ENCODE measurements at places on chromosomes 2 and 18.

DNA sequence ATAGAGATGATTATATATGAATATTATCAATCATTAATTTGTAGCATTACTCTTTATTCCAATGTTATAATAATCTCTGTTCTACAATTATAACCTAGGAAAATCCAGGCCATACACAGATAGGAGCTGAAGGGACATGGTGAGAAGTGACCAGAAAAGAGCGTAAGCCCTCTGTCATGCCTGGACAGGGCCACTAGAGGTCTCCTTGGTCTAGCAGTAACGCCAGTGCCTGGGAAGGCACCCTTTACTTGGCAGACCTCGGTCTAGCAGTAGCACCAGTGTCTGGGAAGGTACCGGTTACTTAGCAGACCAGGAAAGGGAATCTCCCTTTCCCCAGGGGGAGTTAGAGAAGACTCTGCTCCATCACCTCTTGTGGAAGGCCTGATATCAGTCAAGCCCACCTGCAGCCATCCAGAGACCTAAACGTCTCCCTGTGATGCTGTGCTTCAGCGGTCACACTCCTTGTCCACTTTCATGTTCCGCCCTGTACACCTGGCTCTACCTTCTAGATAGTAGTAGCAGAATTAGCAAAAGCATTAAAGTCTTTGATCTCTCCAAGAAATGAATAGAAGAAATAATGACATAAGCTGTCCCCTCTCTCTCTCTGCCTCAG lies 447.5 kb upstream of the FSIP2 start:
- no peak for DNase-seq

DNA sequence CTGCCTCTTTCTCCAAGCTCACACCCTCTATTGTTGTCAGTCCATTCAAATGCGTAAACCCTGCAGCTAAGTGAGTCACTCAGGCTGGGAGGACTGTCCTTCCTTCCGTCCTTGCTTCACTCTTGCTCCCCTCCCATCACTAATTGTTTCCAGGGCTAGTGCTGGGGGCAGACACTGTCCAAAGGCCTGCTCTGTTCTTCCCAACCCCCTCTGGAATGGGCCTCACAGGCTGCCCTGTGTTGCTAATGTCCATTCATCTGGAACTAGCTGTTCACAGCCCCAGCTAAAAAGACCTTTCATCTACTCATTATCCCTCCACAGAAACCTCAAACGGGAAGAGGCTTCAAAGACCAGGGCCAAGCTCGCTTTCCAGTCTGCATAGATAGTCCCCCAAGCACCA lies 31.9 kb upstream of the NRP2 start:
- DNase-seq, result no peak

DNA sequence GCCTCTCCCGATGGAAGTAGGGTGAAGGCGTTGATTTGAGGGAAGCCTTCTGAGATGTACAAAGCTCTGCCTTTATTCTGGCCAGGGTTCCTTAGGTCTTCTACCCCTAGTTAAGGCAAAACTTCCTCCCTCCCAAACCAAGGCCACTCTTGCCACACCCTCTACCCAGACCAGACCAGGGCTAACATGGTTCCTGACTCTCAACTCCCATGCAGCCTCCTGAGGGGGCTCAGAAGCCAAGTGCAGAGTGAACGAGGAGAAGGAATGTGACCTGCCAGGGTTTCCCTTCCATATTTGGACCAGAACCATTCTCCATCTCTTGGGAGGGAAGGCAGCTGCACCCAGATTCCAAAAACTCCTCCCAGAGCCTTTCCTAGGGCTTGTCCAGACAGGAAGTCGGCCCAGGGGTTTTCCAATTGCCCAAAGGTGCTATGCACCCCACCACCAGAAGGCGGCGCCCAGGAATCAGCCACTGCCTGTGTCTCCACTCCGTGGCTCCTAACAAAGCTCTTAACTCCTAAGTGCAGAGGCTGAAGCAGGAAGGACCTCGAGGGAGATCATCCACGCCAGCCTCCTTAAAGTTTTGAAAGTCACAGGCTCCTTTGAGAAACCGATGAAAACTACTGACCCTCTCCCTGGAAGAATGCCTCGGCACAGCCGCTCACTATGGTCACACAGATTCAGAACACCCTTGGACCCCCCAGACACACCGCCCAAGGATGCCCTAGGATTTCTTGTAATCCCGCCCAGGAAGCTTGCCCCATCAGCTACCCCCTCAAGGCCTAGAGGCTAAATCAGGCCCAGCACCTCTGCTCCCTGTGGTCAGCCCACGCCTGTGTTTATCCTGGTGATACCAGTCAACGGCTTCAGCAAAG lies 157.8 kb downstream of the SMAD2 start:
- peak; percentile 50 for DNase-seq

DNA sequence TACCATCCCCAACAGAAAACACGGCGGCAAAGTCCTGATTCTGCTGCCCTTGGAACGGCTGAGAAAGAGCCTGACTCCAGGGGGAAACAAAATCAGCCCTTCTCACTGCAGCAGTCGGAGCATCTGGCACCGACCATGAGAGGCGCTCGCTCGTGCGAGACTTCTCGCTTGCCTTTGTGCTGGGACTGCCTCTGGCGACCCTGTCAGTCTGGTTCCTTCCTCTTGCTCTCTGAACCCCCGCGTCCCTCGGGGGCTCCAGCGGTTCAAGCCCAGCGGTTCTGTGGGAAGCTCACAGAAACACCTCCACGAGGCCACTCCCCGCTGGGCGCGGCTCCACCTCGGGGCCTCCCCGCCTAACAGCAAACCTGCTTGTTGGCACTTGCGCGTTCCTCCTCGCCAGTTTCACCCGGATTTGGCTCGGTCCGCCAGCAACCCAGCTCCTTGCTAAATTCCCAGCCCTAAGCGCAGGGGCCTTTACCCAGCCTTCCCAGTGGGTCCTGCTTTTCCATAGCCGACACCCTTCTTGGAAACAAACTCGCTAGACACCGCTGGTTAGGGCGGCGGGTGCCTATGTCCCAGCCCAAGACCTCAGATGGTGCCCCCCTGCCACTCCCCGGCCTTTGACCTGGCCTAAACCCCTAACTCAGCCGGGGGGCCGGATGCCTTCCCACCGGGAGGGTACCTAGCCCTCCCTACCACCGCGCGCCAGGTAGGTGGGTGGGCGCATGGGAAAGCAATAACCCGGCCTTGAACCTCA lies 2.2 kb downstream of the RND3 start:
- no peak for DNase-seq

DNA sequence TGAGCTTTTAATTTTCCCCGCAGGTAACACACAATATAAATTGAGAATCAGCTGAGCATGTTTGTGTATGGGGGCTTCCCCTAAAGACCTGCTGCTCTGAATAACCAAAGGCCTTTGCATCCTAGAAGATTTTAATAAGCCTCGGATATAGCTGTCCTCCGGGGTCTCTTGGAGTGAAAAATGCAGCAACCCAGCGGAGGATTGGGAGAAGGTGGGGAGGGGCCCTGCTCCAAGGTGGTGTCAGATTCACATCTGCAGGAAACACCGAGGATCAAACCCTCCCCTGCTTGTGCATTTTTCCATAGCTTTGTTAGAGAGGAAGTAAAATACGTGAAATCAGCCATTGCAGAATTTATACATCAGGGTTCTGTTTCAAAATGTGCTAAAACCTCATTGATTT lies 63.0 kb upstream of the OTOF start:
- DNase-seq, result no peak

GRCh38 chr2:230537531-230537976 lies 121.6 kb downstream of the SP100 start:
- no peak for DNase-seq

DNA sequence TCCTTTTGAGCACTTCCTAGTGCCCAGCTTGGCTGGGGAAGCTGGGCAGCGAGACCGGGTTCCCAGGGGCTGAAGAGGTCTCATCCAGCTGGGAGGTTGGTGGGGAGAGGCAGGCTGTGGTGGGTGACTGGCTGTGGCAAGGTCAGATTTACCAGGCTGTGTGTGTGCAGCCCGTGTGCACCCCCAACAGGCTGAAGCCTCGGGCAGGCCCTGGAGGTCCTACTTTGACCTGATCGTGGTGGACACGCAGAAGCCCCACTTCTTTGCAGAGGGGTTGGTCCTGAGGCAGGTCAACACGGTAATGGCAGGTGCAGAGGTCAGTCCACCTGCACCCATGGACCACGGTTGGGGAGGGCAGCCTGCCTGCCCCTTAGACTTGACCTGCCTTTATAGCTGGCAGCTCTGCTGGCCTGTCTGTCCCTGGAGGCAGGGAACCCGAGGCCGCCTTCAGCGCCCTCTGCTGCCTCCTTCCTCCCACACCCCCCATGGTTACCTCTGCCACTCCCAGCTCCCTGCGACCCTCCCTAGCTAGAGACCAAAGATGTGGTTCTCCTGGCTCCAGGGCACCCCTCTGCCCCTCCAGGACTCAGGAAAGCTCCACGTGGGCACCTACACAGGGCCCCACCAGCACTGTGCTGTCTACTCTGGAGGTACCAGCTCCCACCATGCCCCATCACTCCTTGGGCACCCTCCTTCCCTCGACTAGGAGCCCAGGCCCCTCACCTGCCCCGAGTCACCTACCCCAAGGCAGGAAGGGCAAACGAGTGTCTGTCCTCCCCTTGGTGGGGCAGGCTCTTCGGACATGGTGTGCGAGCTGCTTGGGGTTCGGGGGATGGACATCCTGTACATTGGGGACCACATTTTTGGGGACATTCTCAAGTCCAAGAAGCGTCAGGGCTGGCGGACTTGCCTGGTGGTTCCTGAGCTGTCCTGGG lies 4.0 kb downstream of the NT5DC4 start:
- no peak for DNase-seq

DNA sequence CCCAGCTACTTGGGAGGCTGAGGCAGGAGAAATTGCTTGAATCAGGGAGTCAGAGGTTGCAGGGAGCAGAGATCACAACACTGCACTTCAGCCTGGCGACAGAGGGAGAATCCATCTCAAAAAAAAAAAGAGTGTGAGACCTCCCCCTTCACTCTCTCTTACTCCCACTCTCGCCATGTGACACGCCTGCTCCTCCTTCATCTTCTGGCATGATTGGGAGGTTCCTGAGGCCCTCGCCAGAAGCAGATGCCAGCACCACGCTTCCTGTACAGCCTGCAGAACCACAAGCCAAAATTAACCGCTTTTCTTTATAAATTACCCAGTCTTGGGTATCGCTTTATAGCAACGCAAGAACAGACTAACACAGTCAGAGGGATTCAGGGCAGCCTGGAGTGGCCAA lies 66.3 kb upstream of the CREB1 start:
- no peak for DNase-seq

DNA sequence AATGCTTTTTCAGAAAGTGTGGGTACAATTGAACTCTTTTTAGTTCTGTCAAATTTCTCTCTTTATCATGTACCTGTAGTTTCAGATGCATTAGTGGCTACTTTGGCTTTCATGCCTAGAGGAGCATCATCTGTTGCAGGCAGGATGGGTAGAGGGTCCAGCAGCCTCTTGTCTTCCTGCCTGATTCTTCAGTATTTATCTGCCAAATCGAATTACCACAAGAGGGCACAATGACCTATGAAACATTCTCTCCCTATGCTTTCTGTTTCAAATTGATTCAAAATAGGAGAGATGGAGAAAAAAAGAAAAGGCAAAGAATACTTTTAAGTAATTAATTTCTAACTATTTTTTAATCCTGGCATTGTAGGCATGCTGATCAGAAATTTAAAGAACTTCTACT lies 477.2 kb downstream of the TRIB2 start:
- DNase-seq, result no peak

DNA sequence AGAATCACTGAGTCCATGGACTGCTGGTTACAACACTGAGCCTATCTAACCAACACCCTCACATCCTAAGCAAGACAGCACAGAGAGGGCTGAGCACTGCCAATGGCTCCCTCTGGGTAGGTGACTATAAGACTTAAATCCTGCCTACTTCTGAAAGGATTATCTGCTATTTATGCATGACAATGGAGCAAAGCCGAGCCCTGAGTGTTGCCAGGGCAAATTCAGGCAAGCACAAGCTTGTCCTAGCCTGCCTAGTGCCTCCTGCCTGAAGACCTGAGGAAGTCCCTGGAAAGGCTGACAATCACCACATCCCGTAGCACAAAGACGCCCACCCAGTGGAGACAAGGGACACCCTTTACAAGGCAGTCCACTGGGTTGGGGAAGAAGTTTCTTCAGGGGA lies 129.7 kb downstream of the OSR1 start:
- DNase-seq, result no peak

DNA sequence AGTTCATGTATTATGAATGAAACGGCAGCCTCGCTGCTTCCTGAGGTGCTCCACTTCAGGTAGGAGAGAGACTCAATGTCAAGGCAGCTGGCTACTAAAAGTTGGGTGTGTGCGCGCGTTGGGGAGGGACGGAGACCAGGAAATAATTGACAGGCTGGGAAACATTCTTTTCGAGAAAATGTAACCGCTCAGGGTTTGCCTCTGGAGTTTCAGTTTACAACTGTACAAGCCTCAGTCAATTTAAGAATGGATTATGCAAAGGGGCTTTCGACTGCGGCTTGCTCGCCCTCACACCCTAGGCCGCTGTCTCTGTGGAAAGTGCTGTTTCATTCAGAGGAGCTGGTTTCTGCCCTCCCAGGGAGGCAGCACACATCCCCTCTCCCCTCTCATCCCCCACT lies 4.4 kb upstream of the SPRED2 start:
- DNase-seq, result no peak

DNA sequence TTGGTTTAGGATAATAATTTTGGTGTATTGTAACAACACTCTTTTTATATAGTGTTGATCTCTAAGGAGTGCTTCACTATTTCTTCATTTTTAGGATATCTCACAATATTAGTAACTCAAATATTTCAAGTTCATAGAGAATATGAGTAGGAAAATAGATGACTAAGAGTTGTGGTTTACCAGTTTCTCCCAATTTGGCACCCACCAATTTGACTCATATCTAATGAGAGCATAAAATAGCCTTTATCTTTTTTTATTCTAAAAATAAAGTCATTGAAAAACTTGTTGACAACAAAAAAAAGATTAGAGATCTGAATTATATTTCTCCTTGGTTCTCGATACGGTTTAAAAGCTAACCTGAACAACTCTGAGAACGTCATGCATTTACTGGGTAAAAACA lies 204.0 kb downstream of the PARD3B start:
- DNase-seq, result no peak

GRCh38 chr18:55265984-55266383 lies 306.7 kb upstream of the CCDC68 start:
- no peak for DNase-seq

DNA sequence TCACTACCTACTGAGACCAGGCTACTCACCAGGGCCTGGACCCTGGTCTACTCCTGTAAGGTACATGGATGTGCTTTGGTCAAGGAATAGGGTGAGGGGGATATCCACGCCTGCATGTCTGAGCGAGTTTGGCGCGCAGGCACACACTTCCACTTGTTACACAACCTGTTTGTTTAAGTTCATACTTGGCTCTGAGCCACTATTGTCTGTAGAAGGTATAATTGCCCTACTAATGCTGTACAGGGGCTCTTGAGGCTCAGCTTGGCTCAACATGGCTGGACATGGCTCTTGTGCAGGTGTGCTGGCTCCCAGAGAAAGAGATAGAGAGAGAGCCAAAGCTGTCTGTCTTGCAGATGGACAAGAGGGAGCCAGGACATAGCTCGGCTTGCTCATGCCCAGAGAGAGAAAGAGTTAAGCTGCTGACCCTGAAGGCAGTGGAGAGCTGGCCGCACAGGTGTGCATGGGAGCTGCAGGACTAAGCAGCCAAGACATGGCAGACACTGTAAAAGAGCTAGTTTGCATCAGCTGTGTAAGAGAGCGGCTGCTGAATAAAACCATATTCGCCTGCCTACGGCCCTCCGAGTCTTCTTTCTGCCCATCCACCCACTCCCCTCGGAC lies 35.2 kb downstream of the NPPC start:
- no peak for DNase-seq

Measured in CD4-positive, alpha-beta T cell treated with Interleukin-12 subunit alpha and Interleukin-12 subunit beta, for 1 hour (primary cell).